ENCODE measurements at places on chromosomes 3 and 15.

DNA sequence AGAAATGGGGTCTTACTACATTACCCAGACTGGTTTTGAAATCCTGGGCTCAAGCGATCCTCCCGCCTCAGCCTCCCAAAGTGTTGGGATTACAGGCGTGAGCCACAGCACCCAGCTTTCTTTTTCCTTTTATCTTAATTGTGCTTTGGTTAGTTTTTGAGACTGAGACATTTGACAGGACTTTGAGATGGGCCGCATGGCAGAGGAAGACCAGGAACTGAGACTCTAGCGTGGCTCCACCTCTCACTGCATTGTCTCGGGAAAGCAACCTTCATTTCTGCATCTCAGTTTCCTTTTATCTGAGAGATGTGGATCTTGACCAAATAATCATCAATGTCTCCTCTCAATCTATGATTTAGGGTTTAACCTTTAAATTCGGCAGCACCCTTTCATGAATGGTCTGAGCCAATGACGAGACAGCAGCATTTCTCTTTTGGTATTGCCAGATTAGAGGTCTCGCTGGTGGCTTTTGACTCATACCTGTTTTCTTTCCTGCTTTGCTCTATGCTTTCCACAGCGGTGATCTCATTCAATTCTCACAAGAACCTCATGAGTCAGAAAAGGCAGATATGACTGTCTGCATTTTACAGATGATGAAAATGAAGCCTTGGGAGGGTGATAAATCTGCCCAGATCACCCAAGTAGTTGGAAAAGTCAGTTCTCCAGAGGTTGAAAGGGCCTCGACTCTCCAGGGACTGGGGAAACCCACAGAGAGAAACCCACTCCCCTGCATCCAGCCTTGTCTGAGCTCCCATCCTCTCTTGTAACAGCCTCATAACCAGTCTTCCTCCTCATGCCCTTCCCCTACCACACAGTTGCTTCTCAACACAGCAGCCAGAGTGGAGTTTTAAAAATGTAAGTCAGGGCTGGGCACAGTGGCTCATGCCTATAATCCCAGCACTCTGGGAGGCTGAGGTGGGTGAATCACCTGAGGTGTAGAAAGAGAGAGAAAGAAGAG, 84.8 kb upstream of the FOXB1 start:
- DNase-seq, result peak; percentile 68

DNA sequence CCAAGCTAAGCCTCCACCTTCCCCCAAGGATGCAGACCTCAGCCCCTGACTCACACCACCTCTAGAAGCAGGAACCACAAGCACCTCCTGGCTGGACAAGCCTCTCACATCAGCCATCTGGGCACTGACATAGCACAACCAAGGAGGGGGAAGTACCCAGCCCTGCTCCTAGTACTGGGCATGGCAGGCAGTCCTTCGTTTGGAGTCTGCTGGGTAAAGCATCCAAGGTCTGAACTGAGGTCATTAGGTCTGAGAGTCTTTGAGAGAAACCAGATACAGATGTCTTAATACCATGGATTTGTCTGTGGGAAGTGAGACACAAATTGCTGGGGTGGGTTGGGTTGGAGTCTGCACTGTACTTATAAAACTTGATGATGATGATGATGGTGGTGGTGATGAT, 61.8 kb downstream of the CCDC33 start:
- DNase-seq, result no peak

GRCh38 chr3:16486951-16487480, 26.5 kb downstream of the RFTN1 start:
- no peak for DNase-seq

DNA sequence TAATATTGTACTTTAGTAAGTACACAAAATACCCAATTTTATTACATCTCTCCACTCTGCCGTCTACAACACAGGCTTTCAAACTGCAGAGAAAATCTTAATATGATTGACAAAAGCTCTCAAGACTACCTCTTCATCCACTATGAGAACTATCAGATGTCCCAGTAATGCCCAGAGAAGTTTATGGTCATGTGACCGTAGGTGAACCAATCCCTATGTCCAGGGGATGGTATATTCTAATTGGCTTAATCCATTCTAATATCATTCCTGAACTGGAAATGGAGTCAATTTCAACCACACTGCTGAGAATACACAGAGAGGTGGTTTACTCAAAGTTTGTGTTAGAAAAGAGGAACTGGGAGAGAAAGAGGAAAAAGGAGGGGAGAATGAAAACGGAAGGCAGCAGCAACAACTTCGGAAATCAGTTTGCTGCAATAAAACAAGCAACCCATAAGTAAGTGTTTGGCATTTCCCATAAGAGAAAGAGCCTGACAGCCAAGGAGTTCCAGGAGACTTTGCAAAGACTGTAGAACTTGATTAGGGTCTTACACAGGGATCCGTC, 7.3 kb downstream of the SST start:
- no peak for DNase-seq

DNA sequence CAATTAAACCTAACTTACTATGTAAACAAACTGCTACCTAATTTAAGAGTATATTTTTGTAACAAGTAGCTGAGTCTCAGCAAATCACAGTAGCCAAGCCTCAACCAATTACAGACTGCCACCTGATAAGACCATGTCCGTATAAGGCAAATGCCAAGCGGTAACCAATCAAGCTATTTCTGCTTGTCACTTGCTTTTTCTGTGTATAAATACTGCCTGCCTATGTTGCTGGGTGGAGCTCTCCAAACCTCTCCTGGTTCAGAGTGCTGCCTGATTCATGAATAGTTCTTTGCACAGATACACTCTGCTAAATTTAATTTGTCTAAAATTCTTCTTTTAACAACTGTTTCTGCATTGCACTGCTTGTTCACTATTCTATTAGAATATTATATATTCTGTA, 42.6 kb downstream of the ZNF148 start:
- no peak for DNase-seq

- DNase-seq, result peak; percentile 60
These were observed 2.4 kb upstream of the CFAP91 start for GRCh38 chr3:119700269-119700919.

- no peak for DNase-seq
These were observed 71.2 kb upstream of the SOX14 start for GRCh38 chr3:137692803-137693431.

DNA sequence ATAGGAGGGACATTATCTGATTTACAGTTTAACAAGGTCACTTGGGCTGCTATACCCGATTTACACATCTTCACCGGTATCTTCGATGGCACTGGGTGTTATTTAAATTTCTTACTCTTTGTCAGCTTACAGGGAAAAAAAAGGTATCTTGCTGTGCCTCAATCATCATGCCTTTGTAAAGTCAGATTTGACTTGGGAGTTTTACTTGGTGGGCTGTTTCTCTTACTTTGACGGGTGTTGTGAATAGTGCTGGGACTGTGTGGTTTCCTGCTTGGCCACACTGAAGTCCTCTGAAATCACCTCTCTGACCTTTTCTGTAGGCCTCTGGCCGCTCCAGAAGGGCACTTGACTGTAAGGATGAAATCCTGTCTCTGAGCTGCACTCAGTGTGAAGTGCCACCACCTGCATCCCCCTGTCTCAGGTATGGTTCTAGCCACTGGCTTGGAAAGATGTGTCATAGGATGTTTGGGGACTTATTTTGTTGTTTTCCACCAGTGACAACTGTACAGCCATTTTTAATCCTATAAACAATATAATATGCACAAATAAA, 3.1 kb upstream of the SLC24A1 start:
- DNase-seq, result no peak

DNA sequence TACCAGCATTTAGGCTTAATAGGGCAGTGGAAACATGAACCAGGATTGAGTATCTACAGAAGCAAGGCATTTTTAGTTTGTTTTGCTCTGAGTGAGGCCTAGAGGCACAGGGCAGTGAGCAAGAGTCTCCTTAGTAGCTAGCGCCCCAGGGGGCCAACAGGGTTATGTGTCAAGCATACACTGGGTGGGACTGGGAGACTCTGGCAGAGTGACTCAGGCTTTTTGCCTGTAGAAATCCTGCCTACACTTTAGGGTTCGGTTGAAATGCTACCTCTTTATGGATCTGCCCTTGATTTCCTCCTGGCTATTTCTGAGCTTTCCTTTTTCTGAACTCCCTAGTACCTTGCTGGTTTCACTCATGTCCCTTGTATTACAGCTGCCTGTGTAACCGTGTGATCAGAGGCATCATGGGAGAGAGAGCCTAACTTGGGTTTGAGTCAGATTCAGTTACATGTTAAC, 72.2 kb downstream of the TOP2B start:
- no peak for DNase-seq

- no peak for DNase-seq
These were observed 2.9 kb upstream of the CLN6 start for GRCh38 chr15:68232449-68232848.

DNA sequence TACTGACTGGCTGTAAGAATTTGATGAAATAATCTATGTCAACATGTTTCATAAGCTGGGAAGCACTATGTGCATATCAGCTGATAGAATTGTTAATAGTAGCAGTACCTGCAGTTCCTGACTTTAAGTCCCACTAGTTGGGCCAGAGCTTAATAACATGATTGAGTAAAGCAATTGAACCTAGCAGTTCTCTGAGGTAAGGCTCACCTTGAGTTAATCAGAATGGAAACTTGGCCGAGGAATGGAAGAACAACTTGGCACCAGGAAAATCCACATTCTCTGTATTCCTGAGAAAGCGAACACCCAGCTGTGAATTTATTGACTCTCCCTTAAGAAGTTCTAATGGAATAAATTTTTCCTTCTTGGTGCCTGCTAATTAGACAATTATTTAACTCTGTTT, 262.6 kb downstream of the IGSF11 start:
- no peak for DNase-seq

DNA sequence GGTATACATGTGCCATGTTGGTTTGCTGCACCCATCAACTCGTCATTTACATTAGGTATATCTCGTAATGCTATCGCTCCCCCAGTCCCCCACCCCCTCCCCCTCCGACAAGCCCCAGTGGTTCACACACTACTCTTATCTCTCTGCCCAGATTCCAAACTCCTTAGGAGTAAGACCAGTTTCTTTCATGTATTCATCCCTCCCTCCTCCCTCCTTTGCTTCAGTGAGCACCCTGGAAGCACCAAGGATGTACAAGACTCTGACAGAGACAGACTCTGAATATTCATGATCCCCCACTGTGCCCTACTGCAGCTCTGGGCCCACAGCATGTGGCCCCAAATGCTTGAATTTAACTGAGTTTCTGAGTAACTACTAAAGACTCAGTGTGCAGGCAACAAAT, 113.8 kb upstream of the RAD18 start:
- no peak for DNase-seq

DNA sequence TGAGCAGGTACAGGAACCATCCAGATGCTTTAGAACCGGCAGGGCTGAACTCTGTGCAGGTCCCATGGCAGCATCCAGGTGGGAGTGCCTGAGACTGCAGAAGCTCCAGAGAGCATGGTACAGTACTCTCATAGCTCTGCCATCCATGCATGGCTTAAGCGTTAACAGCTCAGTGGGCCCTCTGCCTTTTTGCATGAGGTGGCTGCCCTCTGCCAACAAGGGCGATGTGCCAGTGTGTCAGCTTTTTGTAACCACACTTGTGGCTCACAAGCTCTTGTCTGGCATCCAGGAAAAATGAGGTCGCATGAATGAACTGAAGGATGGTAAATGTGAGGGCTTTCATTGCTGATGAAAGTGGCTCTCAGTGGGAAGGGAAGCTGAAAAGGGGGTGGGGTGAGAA, 950.1 kb downstream of the DIPK2A start:
- DNase-seq, result no peak

DNA sequence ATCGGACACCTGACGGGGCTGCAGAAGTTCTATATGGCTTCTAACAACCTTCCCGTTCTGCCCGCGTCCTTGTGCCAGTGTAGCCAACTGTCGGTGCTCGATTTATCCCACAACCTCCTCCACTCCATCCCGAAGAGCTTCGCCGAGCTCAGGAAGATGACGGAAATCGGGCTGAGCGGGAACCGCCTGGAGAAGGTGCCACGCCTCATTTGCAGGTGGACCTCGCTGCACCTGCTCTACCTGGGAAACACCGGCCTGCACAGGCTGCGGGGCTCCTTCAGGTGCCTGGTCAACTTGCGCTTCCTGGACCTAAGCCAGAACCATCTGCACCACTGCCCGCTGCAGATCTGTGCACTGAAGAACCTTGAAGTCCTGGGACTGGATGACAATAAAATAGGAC, 9.8 kb upstream of the LRRC34 start:
- DNase-seq, result no peak

DNA sequence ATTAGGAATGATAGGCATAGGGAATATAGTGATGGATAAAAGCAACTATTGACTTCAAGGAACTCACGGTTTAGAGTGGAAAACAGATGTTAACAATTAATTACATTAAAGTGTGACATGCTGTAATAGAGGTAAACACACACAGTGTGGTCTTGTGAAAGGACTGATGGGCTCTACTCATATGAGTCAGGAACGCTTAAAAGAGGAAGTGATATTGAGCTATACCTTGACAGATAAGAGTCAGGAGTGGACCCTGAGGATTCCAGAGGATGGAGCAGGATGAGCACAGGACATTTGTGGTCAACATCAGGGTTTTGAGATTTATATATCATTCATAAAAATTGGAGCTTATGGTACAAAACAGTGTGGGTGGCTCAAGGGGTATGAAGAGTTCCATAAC, 11.0 kb downstream of the EXOG start:
- no peak for DNase-seq

Measured in stimulated activated CD4-positive, alpha-beta T cell treated with anti-CD3 and anti-CD28 coated beads, Interleukin-4, amount 100 ng/mL, for 24 hours (primary cell).